ENCODE measurements at places on chromosomes 16 and 17.
A peak's percentile ranks its signal among the peaks of the same experiment; 100 is the strongest.

GRCh38 chr17:62614142-62614541 lies 13.3 kb upstream of the MRC2 start:
- peak; percentile 65 for DNase-seq

- DNase-seq, result no peak
These were observed 102.2 kb downstream of the CDK5R1 start for GRCh38 chr17:32588982-32589381.

- no peak for DNase-seq
These were observed 69.3 kb downstream of the IRF8 start for GRCh38 chr16:85968041-85968920.

- DNase-seq, result peak; percentile 51
These were observed 6.0 kb downstream of the SOX9 start for GRCh38 chr17:72126575-72127486.

- no peak for DNase-seq
These were observed 39.8 kb upstream of the ANKFN1 start for GRCh38 chr17:56113486-56113885.

DNA sequence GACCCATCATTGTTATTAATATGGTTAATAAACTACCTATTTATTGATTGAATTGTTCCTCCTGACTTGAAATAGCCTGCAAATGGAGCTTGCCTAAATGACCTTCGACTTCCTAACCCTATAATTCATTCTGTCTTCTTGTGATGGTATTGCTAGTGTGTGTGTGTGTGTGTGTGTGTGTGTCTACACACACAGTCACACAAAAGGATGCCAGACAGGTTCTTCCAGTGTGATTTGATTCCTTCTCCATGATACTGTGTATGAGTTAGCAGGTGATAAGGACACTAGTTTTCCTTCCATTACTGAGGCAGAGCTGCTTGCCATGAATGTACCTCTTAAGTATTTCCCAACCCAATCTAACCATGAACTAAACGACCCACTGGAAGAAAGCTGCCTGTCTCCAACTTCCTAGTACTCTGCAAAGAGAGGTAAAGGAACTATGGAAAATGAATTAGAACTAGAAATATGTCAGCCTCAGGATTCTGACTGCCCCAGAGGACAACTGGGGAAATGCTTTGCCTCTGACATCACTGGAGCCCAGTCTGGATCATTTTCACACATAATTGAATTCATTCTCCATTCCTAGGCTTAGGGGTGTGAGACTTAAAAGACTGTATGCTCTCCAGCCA lies 3.5 kb upstream of the CDC6 start:
- DNase-seq, result peak; percentile 62

- no peak for DNase-seq
These were observed 4.3 kb downstream of the NEUROD2 start for GRCh38 chr17:39603304-39604016.

GRCh38 chr16:75319513-75320411 lies 68.3 kb upstream of the BCAR1 start:
- DNase-seq, result peak; percentile 91

DNA sequence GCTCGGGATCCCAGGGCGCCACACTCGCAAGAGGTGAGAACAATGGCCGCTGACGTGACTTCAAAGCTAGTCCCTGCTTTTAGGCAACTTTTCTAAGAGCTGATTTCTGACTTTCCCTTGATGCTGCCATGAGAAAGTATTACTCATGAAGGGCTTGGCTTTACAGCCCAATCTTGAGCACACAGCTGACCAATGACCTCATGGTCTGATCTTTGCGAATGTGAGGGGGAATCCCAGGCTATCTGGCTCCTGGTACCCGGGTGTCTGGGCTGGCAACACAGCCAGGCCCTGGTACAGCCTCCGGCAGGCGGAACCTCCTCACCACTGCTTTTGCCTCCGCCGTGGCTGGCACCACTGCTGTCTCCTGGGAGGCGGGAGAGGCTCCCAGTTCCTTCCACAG lies 17.5 kb downstream of the NDUFAF8 start:
- DNase-seq, result no peak

- DNase-seq, result no peak
These were observed 88.5 kb downstream of the ZFHX3 start for GRCh38 chr16:72959301-72959996.

DNA sequence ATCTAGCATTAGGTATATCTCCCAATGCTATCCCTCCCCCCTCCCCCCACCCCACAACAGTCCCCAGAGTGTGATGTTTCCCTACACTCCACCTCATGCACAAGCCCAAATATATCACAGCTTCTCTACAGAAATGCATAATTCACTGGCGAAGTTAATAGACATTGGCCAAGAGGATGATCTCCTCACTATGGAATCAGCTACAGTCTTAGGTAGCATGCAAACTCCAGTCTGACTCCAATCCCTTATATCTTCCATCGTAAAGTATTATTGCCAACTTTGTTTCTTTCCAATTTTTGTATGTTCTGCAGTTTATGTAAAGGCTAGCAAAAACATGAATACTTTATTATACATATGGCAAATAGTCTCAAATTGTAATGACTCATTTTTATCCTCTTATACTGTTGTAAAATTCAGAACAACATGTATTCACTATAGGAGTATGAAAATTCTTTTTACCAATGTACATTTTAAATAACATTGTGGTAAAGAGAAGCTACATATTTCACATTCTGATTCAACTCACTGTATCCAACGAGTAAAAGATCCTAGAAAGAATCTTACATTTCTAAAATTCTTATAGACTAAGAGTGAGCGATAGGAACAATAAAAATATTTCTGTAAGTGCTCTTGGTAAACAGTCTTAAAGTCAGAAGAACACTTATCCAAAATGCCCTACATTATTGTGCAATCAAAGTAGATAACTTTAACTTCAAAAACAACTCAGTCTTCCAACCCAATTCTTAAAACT lies 871 bp downstream of the ABCA8 start:
- no peak for DNase-seq

- DNase-seq, result no peak
These were observed 18.0 kb upstream of the CEP20 start for GRCh38 chr16:15906439-15906838.

DNA sequence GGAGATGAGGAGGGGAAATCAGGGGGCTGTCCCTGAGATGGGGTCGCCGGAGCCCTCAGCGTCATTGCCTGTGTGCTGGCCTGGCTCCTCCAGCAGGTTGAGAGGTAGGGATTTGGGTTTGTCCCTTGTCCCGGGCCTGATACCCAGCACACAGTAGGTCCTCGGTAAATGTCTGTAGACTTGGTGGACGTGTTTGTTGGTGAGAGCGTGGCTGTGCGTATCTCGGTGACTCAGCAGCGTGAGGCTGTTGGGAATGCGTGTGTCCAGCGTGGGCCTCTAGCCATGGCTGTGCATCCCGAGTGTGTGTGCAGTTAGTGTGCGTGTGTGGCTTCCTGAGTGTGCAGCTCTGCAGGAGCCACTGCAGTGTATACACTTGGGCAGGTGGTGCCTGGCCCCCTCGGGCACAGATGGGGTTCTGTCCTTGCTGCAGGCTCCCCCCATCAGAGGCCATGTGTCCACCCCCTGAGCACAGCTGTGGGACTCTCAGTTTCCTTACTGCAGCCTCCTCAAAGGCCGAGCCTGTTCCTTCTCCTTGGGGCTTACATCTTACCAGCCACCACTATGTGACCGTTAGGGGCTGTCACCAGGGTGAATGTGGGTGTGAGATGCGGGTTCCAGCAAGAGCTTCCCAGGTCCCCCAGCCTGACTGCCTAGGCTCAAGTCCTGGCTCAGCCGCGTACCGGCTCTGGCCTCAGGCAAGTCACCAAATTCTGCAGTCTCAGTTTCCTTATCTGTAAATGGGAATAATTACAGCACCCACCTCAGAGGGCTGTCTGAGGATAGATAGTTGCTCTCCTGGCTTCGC lies 5.7 kb downstream of the NECAB2 start:
- DNase-seq, result no peak

- DNase-seq, result no peak
These were observed 2.0 kb downstream of the CDH3 start for GRCh38 chr16:68646953-68647659.

GRCh38 chr17:33056399-33057146 lies 64.9 kb downstream of the SPACA3 start:
- no peak for DNase-seq

- no peak for DNase-seq
These were observed 34.3 kb downstream of the LITAF start for GRCh38 chr16:11552440-11552839.

DNA sequence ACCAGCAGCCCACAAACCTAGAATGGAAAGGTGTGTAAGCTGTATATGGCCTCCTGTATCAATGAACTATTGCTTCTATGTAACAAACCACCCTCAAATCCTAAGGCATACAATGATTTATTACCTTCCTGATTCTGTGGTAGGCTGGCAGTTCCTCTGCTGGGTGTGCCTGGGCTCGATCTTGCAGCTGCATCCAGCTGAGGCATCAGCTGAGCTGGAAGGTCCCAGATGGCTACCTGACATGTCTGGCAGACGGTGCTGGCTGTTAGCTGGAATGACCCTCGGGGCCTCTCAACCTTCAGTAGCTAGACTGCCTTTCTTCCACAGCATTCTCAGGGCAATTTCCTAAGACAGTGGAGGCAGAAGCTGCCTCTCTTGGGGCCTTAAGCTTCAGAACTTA lies 152.7 kb downstream of the RAB11FIP4 start:
- DNase-seq, result no peak

DNA sequence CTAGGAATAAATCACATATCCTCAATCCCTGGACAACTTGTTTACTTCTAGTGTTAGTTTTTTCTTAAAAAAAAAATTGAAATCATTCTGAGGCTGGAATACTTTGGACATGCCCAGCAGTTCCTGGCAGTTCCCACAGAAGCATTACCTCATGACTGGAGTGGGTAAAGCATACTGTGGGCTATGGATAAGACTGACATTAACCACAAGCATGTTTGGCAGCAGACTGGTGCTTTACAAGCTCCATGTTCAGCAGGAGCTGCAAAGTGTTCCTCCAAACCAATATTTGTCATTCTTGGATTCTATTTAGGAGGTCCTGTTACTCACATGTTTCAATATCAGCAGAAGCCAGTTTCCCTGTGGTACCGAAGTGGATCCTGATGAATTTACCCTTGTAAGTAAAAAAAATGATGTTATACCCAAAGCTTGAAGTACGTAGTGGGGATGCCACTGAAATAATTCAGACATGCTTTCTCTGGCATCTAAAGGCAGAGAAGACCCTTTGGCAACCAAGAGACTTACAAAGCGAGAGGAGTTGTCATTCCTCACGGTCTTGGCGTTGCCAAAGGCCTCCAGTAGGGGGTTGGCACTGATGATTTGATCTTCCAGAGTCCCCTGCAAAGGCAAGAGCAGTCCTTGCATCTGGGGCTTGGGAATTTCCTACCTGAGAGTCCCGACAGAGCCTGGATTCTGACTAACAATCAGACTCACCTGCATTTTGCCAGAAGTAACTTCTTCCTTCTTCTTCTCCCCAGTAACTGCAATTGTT lies 4.9 kb downstream of the MYH1 start:
- DNase-seq, result peak; percentile 68

GRCh38 chr17:901191-901950 lies 78.2 kb downstream of the NXN start:
- DNase-seq, result no peak

DNA sequence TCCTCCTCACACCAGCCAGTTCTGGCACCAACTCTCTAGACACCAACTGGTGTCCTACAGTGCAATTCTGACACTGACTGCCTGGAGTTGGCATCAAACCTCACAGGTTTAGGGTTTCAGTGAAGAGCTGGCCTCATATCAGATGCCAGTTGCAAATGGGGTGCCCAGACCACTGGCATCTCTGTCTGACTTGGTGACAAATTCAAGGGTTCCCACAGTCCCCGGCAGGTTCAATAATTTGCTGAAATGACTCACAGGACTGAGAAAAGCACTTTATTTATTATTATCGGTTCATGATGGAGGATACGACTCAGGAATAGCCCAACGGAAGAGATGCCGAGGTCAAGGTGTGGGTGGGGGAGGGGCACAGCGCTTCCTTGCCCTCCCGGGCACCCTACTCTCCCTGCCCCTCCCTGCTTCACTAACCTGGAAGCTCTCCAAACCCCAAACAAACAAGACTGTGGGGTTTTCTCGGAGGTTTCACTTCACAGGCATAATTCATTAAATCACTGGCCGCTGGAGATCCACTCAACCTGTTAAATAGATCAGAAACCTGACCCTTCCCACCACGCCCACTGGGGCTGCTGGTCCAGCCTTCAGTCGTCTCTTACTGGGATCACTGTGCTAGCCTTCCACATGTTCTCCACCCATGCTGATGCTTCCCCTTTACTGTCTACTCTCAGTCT lies 1.7 kb upstream of the NLRP1 start:
- no peak for DNase-seq

GRCh38 chr17:82517230-82517865 lies 2.2 kb upstream of the FOXK2 start:
- DNase-seq, result no peak

- no peak for DNase-seq
These were observed 83.1 kb upstream of the CNTNAP4 start for GRCh38 chr16:76193906-76194615.

GRCh38 chr17:70313086-70313852 lies 143.9 kb downstream of the KCNJ2 start:
- DNase-seq, result no peak

DNA sequence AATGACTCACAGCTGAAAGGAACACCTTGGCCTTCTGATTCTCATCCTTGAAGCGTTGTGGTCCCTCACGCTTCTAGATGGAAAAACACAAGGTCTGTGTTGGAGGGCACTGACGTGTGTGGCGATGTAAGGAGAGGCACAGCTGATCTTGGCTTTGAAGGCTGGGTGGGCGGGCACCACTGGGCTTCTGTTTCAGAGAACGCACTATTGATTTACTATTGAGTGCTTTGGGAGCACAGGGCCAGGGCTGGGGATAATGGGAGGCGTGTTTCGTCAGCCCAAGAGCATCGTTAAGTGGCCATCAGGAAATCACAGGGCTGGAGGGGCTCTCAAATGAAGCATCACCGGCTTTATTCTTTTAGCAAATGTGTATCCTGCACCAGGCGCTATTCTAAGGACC lies 70.7 kb downstream of the CMIP start:
- no peak for DNase-seq

GRCh38 chr17:65589321-65589720 lies 27.9 kb upstream of the AXIN2 start:
- no peak for DNase-seq

- DNase-seq, result no peak
These were observed 1109.7 kb downstream of the CDH11 start for GRCh38 chr16:64012166-64012565.

All from GM04503 (cell line).